NCI-H187 (cell line): ENCODE measurements at places on chromosomes 12 and 14.

- no peak for DNase-seq
These were observed 13.2 kb upstream of the MDM2 start for GRCh38 chr12:68794653-68795251.

GRCh38 chr12:115267891-115268290 lies 583.9 kb upstream of the TBX3 start:
- DNase-seq, result no peak

GRCh38 chr12:46370792-46371717 lies 1.5 kb downstream of the SLC38A2 start:
- peak; percentile 74 for DNase-seq

- DNase-seq, result no peak
These were observed 414.7 kb downstream of the RAD51B start for GRCh38 chr14:68234101-68234905.

- DNase-seq, result no peak
These were observed 8.9 kb upstream of the TAC3 start for GRCh38 chr12:57025196-57025595.

DNA sequence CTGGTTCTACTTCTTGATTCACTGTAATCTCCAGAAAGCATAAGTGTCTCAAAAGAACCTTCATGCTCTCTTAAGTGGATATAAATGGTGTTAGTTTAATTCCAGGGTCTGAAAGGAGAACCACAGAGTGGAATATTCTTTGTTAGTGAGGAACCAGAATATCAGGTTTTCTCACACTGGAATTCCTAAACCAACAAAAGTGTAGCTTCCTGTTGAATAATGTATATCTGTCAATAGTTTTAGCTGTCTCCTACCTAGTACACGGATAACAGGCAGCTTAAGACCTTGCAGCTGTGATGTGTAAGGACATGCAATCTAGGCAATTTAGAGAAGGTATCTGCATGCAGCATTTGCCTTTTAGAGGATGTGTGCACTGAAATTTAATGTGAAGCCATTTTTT lies 24.0 kb downstream of the LRIG3 start:
- peak; percentile 49 for DNase-seq

DNA sequence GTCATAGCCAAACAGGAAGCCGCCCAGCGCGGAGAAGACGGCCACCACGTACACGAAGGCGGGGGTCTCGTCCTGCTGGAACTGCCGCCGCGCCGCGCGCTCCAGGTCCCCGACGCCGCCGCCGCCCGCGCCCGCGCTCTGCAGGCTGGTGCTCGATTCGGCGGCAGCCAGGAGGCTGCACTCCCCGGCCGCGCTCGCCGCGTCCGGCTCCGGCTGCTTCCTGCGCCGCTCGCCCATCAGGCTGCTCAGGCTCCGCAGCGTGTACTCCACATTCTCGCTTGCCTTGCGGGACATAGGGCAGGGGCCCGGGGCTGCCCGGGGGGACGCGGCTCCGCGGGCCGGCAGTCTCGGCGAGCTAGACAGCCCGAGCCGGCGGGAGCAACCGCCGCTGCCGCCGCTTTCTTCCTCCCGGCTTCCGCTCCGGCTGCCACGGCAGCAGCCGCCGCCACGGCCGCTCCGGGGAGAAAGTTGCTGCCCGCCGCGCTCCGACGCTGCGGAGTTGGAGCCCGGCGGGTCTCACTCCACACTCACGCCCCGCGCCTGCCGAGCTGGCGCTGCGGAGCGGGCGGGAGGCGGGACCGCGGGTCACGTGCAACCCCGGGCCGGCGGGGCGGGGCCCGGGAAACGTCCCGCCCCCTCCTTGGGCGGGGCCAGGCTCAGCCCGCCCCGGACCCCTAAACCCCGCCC lies at the start of gene SLC2A13:
Gene SLC2A13 (minus strand): TSS at position 567 of the 687 bp plus-strand sequence. CDS start 273 bp downstream, at position 294.
- DNase-seq, result peak; percentile 38

- DNase-seq, result no peak
These were observed 14.3 kb downstream of the DEGS2 start for GRCh38 chr14:100144996-100145646.

DNA sequence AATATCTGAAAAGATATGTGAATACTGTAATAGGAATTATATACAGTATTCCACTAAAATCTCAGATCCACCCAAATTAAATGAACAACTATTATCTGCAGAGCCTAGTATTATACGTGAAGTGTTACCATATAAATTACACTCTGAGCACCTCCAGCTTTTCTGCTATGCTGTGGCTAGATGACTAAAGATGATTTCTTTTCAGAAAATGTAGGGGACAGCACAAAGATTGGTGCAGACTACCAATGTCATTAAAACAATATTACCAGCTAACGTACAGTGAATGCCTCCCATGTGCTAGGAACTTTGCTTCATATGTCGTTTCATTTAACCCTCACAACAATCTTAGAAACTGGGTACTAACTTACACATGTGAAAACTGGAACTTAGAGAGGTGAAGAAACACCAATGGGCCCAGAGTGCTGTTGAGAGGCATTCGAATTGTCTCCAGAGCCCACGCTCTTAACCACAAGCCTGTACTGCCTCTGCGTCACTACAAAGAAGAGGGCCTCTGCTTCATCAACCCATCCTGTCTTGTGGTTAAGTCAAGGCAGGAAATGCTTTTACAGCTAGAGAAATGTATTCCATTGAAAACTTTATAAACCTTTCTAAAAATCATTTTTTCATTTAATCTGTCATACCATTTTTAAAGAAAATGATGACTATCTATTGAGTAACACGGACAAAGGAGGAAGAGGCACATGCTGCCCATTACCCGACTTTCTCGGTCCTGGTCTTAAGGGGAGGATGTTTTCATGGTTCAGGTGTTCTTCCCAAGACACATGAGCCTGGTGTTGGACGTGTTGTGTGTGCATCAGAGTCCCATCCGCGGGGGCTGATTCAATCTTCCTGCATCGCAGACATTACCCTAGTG lies 1.3 kb downstream of the GPR65 start:
- DNase-seq, result no peak

GRCh38 chr12:54378796-54379397 lies 5.6 kb downstream of the ZNF385A start:
- no peak for DNase-seq

- no peak for DNase-seq
These were observed 4.0 kb upstream of the YEATS4 start for GRCh38 chr12:69355363-69356028.

DNA sequence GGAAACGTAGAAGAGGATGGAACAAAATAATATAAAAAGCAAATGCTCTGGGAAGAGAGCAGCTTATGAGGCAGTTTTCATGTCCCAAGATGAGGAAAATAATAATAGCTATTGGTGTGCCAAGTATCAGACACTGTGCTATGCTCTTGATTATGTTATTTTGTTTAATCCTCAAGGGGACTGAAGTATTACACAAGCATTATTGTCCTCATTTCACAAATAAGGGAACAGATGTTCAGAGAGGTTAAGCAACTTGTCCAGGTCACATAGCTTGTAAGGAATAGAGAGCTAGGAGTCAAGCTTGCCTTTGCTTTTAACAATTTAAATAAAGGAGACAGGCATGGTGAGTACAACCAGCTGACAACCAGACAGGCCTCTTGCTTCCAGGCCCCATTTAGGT lies 26.9 kb upstream of the LTBP2 start:
- no peak for DNase-seq

DNA sequence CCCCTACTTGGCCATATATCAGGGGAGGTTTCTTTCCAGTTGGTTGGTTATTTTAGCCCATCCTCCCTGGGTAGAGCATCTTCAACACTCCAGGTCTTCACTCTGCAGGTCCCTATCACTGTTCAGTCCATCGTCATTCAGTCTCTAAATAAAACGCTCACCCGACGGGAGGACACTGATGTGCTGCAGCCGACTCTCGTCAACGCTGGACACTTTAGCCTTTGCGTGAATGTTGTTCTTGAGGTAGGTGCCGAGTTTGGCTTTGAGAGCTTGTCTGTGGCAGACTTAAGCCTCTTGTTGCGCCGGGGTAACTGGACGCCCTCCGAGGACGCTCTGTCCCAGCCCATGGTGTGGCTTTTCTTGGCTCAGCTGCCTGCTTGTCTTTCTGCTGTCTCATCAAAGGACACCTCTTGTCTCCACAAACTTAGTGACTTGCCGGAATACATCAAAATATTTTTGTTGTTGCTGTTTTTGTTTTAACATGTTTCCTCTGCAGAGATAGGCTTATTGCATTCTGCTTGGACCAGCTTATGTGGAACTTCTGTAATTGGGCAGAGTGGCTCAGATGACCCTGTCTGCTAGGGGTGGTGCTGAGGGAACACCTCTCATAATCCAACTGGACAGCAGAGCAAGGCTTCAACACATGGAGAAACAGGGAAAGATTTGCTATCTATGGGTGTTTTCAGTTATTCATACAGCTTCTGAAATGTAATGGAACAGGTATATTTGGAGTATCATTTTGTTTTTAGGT lies 26.5 kb downstream of the TCTN1 start:
- DNase-seq, result no peak

DNA sequence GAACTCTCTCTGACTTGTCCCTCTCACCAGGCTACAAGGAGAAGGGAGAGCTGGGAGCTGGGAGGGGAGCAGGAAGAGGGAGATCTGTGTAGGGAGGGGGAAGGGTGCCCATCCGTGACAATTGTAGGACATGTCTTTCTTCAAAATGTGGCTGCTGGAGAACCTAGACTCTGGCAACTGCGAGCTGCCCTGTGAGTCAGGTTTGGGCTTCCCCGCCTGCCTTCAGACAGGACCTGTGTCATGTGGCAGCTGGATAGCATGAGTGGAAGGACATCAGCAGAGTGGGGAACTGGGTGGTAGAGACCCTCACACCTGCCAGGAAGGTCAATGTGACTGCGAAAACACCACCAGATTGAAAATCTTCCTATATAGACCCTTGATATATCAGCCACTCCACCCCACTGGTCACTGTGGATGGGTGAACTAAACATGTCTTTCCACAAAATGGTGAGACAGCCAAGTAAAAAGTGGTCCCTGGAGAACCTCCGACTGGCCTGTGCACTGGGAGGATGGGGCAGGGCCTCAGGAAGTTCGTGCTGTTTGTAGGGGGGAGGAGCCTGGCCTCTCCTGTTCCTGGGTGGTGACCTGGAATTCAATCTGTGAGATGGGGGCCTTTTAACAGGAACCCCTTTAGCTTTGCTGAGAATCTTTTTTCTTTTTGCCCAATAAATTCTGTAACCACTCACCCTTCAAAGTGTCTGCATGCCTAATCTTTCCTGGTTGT lies 62.2 kb upstream of the CAPRIN2 start:
- no peak for DNase-seq

DNA sequence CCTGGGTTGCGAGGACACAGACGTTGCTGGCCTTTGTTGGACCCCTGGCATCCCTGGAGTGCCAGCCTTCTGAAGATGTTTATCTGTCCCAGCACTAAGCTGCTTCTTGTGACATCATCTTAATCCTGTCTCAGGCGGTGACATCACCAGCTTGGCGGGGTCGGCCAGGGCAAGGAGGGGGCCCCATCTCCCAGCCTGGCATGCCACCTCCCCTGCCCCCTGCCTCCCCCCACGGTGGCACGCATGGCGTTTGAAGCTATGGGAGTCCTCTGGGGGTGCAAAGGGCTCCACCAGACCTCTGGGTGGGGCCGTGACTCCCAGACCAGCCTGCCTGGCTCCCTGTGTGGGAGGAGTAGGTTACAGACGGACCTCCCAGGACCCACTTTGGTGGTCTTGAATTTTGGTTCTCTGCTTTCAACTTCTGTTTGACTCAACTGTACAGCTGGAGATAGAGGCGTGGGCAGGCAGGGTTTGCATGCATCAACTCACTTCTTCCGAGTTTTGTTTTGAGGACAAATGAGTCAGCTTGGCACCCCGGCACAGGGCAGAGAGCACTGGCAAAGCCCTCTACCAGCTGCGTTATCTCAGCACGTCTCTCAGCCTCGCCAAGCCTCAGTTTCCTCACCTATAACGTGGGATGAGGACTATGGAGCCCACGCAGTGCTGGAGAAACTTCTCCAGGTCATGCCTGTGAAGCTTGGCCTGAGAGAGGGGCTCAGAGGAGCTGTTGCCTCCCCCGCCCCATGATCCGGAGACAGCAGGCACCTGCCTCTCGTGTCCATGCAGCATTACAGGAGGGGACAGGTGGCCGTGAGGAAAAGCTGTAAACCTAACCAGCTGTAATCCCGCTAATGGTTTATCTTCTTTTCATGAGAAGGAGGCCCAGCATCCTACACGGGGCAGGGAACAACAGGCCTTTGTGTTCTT lies 38.8 kb upstream of the EML1 start:
- DNase-seq, result no peak

- no peak for DNase-seq
These were observed 109.9 kb downstream of the NCOR2 start for GRCh38 chr12:124457287-124458219.

- no peak for DNase-seq
These were observed 364.7 kb downstream of the NOVA1 start for GRCh38 chr14:26233118-26233517.

GRCh38 chr14:94180655-94181271 lies 6.6 kb downstream of the PPP4R4 start:
- no peak for DNase-seq

GRCh38 chr12:92049403-92049802 lies 96.2 kb downstream of the BTG1 start:
- no peak for DNase-seq

DNA sequence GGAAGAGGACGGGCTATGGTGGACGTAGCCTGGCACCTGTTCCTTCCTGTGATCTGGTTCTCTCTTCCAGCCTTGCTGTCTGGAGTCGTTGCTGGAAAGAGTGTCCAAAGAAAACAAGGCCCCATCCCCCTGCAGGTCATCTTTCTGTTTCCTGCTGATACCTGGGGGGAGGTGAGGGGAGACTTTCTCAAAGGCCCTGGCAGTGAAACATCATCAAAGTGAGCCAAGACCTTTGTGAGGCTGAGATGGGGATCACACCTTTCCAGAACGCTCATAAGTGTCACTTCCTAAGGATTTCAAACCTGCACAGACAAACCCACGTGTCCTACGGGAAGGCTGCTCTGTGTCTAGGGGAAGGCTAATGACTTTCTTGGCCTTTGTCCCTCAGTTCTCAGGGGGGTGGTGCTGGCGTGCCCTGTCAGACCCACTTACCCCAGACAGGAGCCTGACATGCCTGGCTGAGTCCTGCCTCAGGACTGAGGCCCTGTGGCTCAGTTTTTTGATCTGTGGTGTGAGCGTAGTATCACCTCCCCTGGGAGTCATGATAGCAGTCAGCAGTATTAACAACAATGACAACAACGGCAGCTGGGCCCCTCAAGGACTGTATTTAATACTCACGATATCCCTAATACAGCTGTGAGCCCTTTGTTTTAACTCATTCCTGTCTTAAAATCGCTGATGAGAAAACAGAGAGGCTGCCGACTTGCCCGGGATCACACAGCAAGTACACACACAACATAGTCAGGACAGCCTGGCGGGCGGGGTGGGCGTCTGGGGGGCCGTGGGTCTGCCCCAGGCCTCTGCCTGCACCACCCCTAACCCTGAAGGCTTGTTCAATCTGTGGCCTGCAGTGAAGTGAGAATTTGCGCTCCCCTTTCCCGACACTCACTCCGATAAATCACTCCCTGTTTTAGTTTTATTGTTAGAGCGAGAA lies 235.2 kb downstream of the SLC41A2 start:
- DNase-seq, result no peak

- no peak for DNase-seq
These were observed 451.3 kb downstream of the ZFP36L1 start for GRCh38 chr14:68341411-68342212.

GRCh38 chr12:113700943-113701342 lies 229.3 kb upstream of the LHX5 start:
- no peak for DNase-seq

GRCh38 chr14:50542941-50543418 lies 10.6 kb upstream of the MAP4K5 start:
- peak; percentile 21 for DNase-seq
